ENCODE measurements at places on chromosomes 6 and 20. TPM values are rescaled to one million over a fixed set of nuclear protein-coding genes. Genes with fewer than 3 reads are reported as not detected.

GRCh38 chr20:47748823-47749222 lies 36.5 kb downstream of the SULF2 start:
- DNase-seq = no peak

DNA sequence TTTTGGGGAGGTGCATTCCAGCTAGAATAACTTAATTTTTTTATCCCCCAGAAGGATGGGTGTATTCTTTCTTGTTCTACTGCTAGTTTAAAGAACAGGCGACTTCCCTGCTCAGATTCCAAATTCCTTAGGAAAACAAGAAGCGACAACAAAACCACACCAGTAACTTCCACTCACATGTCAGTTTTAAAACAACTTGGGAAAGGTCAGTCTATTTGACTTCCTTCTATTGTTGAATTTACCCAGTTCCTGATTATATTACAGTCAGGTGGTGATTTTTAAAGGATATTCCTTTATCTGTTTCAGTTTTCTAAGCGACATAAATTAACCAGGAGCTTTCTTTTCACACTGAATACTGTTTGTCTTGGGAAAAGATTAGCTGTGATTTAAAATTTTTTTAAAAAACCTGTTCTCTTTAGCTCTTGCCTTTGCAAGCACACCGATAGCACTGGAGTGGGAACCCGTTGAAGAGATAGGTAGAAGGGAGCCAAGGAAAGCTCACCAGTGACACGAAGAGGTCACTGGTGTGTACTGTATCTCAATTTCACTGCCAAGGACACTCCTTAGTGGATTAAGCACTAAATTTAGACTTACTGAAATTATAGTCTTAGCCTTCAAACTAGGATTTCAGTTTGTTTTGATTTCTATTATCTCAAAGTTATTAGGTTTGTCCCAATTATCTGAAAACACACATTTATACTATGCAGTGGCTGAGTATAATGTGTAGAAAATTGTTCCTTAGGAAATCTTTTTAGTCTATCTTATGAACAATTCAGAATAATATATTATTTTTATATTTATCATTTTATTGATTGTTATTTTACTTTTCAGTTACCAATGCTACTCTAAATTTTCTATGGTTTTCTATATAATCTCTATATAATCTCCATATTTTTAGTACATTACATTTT lies 22.3 kb downstream of the MARCKS start:
- DNase-seq = peak; percentile 89

DNA sequence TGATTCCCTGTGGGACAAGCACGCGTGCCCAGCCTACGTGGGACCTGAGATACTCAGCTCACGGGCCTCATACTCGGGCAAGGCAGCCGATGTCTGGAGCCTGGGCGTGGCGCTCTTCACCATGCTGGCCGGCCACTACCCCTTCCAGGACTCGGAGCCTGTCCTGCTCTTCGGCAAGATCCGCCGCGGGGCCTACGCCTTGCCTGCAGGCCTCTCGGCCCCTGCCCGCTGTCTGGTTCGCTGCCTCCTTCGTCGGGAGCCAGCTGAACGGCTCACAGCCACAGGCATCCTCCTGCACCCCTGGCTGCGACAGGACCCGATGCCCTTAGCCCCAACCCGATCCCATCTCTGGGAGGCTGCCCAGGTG lies 11.9 kb upstream of the RBCK1 start:
- no peak for DNase-seq

DNA sequence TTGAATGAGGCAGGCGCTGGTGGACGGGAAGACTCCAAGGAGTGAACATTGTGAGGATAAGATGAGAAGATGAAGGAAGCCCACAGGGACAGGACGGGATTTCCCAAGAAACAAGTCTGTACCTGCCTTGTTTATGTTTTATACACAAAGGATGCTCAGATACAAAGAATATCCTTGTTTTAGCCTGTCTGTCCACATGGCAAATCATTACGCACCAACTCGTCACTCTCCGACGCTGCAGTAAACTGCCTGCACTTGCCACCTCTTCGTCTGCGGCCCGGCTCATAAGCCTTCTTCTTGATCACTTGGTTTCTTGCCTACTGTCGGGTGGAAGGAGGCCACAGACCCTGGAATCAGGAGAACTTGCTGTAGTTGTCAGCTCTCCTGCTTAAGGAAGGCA lies 85.4 kb downstream of the CD83 start:
- DNase-seq = no peak

- DNase-seq = no peak
These were observed 75.3 kb downstream of the GMPR start for GRCh38 chr6:16313732-16314131.

DNA sequence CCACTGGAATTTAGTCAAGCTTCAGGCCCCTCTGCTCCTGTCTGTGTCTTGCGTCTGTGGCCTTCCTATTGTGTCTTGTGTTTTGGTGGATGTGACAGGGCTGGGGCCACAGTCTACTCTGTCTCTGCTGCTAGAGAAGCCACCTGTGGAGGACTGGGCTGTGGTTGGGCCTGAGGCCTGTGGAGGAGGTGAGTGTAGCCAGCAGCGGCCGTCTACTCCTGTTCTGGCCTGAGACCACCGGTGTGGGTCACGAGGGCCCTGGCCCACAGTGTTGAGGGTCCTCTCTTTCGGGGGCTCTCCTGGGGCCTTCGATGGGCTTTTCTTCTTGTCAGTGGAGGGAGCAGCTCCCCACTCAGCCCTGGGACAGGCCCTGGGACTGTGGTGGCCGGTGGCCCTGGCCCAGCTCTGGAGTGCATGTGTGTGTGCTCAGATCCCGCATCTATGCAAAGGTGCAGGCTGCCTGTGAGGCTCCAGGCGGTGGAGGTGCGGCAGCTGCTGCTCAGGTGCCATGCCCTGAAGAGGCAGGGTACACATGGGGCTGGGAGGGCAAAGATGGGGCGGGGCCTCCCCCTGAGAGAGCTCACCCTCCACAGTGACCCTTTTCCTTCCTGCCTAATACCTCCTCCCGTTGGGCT lies 20.8 kb downstream of the SDCBP2 start:
- DNase-seq = no peak

DNA sequence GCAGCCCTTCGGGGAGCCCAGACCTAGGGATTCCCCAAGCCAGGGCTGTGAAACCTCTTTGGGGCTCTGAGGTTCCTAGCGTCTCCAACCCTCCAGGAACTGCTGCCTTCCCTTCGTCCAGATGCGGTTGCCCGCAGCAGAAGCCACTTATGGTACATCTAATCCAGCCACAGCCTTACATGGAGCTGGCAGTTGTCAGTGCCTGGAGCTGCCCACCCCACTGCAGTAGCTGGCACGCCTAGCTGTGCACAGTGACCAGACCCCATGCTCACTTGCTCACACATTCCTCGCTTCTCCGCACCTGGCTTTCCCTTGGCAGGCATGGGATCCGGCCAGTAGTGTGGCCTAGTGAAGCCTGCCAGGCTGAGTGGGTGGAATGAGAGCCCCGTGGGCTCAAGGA lies 547.6 kb downstream of the TBC1D32 start:
- no peak for DNase-seq

DNA sequence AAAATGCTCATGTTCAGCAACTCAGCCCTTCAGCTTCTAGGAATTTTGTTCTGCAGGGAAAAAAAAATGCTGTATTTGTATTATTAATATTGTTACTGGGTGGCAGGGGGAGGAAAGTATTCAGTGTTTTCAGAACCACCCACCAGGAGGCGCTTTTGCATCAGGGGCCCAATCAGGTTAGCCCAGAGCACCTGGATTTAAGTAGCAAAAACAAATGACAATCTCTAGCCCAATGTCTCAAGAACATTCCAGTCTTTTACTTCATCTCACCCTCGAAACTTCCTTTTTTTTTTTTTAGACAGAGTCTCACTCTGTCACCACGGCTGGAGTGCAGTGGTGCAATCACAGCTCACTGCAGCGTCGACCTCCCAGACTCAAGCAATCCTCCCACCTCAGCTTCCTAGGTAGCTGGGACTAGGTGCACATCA lies 635 bp upstream of the C20orf203 start:
- peak; percentile 51 for DNase-seq

- no peak for DNase-seq
These were observed 175.7 kb upstream of the AKAP12 start for GRCh38 chr6:151063842-151064647.

DNA sequence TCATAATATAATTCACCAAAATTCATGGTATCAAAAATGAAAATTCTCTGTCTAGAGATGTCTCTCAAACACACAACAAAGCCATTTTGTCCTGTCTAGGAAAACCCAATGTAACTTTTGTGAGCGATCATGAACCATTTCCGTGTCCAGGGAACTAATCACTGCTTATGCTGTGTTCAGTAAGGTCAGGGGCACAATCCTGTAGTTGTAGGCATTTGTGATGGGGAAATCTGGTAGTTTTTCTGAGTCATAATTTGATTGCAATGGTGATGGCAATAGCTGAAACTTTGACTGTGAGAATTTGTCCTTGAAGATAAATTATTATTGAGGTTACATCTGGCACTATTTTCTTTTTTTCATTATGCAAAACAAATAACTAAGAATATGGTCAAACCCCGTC lies 21.0 kb upstream of the GCLC start:
- no peak for DNase-seq

- DNase-seq = peak; percentile 52
These were observed 4.3 kb downstream of the MTCL3 start for GRCh38 chr6:127514773-127515227.

DNA sequence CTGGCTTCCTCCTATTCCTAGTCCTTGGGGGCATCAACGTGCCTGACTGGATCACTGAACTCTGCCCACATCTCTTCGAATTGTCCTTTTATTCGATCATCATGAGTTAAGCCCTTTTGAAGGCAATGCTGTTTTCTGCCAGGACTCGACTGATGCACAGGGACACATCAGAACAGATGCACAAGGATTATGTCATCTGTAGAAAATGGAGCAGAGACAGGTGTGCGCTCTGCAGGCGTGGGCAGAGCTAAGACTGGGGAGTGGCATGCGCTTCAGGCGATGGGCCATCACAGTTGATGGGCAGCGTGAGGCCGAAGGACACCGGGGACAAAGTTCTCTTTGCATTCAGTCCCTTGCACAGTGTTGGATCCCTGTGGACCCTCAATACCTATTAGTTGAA lies 13.1 kb downstream of the GABRR1 start:
- DNase-seq = peak; percentile 72

DNA sequence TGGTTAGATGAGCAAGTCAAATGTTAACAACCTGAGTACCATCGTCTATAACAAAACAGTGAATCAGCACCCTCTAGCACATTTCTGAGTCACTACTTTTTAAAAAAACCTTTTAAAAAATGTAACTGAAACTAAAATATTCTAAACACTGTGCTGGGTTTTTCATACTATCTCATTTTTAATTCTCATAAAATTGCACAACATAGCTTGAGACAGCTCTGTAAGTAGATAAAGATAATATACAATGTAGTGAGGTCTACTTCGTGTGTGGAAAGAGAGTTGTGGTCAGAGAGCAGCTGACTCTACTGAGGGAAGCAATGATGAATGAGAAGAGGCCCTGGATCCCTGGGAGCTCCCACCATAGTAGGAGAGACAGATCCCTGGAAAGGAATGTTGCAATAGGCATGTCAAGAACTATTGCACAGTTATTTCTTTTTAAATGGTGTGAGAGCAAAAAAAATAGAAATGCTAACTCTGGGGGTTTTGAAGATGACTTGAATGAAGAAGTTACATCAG lies 13.6 kb upstream of the CALHM6 start:
- DNase-seq = no peak

DNA sequence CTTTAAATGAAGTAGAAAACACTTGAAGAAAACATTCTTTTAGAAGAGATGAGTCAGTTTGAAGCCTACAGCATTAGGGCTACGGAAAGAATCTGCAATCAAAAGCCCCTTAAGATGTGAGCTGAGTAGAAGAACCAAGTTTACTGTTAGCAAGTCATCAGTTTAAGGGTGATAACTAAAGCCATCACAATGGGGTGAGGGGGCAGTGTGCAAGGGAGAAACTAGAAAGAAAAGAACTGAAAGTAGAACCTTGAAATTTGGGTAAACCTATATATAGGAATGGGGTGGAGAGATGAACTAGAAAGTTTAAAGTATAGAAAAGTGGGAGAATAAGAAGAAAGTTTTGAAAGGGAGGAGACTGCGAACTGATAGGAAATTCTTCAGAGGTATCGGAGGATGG lies 212.9 kb downstream of the COL19A1 start:
- no peak for DNase-seq

DNA sequence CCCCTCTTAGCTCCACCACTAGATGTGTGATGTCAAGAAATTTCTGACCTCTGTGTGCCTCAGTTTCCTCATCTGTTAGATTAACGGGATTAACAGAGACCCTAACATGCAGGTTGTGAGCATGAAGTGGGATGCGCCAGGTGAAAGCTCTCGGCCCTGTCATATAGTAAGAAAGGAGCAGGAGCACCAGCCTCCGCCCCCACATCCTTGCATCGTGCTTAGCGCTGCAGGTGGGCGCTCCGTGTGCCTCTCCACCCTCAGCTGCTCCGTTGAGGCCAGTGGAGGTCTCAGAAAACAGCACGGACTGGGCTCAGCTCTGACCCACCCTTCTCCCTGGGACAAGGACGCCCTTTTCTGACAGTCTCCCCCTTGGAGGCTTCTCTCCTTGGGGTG lies 63.4 kb downstream of the TCP11 start:
- DNase-seq = no peak

GRCh38 chr6:10098756-10099528 lies 315.9 kb downstream of the TFAP2A start:
- peak; percentile 12 for DNase-seq

- peak; percentile 24 for DNase-seq
These were observed 1.9 kb upstream of the POU3F2 start for GRCh38 chr6:98832284-98833056.

GRCh38 chr6:30988209-30988825 lies 4.8 kb downstream of the MUC21 start:
- DNase-seq = no peak

DNA sequence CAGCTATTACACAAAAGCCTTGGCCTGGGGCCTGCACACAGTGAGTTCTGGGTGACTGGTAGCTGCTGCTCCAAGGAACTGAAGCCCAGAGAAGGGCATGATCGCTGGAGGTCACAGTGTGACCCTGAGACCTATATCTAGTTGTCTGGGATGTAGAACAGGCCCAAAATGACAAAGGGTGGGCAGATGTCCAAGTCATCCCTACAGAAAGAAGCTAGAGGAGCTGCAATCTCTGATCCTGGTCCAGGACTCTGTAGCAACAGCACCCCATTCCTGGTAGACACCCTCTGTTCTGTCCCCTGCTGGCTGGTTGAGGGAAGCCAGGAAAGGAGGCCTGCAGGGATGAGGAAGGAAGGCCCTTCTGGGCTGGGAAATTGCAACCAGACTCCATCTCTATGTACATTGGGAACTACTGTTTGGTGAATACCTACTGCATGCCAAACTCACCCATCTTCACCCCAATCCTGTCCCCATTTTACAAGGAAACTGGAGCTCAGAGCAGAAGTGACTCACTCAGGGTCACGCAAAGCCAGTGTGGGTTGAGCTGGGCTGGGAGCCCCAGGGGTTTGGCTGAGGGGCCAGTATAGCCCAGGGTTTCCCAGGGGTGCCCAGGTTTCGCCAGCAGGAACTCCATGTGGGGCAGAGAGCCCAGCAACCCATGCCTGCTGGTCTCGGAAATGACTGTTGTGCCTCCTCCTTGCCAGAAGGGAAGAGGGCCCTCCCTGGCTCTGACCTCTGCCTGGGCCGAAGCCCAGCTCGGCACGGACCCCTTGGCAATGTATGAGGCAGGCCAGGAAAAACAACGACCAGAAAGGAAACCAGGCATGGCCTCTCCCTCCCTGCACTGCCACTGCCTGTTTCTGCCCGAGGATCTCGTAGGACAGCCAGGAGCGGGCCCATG lies 44.9 kb upstream of the TLDC2 start:
- no peak for DNase-seq

Gene LHFPL5
- total RNA-seq = not detected

Gene FAM110A
- 4.9 TPM for total RNA-seq

Gene COL19A1
- total RNA-seq = 26.4 TPM

Gene SLC17A1
- not detected for total RNA-seq

Gene PHIP
- 55.2 TPM for total RNA-seq

Gene C6orf118
- total RNA-seq = 0.72 TPM

Gene IPCEF1
- total RNA-seq = 1.0 TPM

Gene CCDC170
- 4.1 TPM for total RNA-seq

Gene OR2B6
- not detected for total RNA-seq

Gene DYNLT2
- total RNA-seq = 5.7 TPM
